ENCODE measurements at places on chromosomes 11 and 22. TPM values are rescaled to one million over a fixed set of nuclear protein-coding genes. Genes with fewer than 3 reads are reported as not detected.
A peak's percentile ranks its signal among the peaks of the same experiment; 100 is the strongest.

DNA sequence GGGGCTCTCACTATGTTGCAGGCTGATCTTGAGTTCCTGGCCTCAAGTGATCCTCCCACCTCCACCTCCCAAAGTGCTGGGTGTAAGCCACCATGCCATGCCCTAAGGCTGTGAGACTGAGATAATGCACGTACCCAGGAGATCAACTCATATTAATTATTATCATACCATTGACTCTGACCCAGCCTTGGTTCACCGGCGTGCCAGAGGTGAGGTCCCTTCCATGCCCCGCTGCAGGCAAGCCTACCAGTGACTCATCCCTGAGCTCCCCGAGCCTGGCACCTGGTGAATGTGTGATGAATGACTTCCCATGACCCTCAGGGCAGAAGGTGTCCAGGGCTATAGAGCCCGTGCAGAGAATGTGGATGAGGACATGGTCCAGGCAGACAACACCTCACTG lies 12.1 kb downstream of the GAL3ST1 start:
- no peak for DNase-seq

DNA sequence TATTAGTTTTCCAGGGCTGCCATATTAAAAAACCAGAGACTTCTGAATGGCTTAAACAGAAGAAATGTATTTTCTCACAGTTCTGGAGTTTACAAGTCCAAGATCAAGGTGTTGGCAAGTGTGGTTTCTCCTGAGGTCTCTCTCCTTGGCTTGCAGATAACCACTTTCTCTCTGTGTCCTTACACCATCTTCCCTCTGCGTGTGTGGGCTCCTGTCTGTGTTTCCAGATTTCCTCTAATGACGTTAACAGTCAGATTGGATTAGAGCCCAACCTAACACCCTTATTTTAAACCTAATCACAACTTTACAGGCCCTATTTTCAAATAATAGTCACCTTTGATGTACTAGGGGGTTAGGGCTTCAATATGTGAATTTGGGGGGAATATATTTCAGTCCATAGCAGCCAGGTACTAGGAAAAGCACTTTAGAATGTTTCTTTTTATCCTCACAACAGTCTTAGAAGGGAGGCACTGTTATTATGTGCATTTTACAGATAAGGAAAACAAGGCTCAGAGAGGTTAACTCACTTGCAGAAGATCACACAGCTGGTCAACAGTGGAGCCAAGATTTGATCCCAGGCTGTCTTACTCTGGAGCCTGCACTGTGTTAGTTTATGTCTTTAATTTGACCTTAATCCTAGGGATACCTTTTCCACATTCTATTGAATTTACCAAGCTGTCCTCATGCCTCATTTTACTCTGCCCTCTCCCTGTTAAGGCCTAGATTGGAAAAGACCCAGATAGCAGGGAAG lies 116.4 kb upstream of the CRYBB3 start:
- DNase-seq = no peak

DNA sequence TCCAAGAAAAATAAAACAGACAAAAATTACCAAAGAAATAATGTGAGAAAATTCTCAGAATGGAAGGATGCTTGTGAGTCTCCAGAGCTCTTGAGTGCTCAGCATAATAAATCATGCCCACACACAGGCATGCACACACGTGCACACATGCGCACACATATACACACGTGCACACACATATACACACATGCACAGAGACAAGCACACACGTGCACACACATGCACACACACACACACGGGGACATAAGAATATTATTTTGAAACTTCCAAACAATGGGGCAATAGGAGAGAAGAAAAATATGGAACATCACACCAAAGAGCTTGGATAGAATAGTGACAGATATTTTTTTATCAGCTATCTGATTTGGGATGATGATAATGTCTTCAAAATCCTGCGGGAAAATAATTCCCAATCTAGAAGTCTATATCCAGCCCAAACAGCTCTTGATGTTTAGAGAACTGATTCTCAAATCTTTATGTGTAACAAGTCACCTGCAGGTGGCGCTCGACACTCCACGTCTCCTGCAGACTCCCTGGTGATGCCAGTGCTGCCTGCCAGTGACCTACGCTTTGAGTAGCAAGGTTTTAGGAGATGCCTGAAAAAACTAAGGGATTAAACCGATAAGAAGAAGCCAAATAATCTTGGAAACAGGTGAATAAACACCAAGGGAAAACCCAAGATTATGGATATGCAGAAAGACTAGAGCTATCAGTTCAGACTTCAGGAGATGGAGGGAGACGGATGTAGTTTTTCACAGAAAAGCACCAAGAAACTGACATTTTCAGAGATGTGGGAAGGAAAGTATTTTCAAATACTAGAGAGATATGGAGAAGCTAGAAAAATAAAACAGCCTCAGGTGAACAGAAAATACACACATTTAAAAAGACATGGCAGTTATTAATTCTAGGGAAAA lies 743.6 kb downstream of the ETS1 start:
- peak; percentile 44 for DNase-seq

GRCh38 chr11:74699615-74700396 lies 31.4 kb downstream of the CHRDL2 start:
- DNase-seq = no peak

- no peak for DNase-seq
Observed at GRCh38 chr11:116384407-116384806, 388.4 kb downstream of the BUD13 start.

DNA sequence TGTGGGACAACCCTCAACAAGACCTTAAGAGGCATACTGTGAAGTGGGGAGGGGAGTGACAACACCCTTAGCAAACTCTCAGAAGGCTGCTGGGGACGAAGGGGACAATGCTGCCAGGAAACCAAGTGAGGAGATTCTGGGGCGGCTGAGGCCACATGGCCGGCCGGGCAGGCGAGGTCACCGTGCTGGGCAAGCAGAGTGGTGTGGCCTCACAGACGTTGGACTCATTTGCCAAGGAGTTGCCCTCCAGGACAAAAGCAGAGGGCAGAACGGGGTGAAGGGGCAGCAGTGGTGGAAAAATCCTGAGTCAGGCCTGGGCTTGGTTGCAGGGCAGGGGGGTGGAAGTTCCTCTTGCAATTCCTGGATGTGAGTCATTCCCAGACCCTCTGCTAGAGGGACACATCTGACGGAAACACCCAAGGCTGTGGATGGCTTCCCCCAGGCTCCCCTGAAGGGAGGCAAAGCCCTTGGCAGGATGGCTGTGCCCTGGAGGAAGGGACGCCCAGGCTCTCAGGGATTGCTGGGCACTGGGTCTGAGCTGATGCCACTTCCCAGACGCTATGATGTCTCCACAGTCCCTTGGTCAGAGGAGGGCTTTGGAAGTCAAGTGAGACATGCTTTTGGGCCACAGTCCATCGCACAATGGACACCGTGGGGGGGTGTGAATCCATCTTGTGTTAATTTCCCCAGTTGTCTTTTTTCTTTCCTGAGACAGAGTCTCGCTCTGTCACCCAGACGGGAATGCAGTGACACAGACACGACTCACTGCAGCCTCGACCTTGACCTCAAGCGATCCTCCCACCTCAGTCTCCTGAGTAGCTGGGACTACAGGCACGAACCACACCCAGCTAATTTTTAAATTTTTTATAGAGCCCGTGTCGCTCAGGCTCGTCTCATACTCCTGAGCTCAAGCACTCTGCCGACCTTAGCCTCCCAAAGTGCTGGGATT lies 16.2 kb upstream of the SHANK3 start:
- DNase-seq = no peak

- DNase-seq = no peak
Observed at GRCh38 chr11:48050304-48050703, 69.9 kb downstream of the PTPRJ start.

DNA sequence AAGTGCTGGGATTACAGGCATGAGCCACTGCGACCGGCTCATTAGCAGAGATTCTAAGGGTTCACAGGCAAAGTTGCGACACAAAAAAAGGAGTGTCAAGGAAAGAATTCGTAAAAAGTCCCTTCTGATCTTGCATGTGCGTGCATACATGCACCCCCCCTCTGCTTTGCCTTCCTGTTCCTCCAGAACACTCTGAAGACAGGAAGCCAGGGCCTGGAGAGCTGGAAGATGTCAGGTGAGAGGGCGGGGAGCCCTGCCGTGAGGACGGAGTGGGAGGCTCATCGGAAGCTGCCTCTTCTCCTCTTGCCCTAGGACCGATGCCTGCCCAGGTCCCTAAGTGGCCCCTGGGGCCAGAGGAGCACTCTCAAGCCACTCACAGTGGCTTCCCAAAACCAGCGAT lies 89.1 kb downstream of the LARGE1 start:
- no peak for DNase-seq

DNA sequence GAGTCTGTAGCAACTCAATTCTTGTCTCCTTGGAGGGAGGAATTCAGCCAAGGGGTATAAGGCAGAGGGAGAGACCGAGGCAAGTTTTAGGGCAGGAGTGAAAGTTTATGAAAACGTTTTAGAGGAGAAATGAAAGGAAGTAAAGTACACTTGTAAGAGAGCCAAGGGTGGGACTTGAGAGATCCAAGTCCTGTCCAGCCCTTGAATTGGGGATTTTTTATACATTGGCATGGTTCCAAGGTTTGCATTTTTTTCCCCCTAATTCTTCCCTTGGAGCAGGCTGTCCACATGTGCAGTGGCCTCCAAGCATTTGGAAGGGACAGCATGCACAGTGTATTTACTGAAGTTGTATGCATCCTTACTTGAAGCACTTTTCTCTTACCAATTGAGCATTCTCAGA lies 192.1 kb downstream of the LUZP2 start:
- no peak for DNase-seq

GRCh38 chr22:49008682-49009235 lies 818.9 kb downstream of the BRD1 start:
- DNase-seq = no peak

- no peak for DNase-seq
Observed at GRCh38 chr11:80916173-80916798, 1475.5 kb upstream of the TENM4 start.

- DNase-seq = no peak
Observed at GRCh38 chr11:46342239-46342638, 5.0 kb upstream of the DGKZ start.

- DNase-seq = no peak
Observed at GRCh38 chr11:19467904-19468303, 227.2 kb upstream of the E2F8 start.

GRCh38 chr11:96635655-96636054 lies 245.8 kb downstream of the JRKL start:
- DNase-seq = no peak

DNA sequence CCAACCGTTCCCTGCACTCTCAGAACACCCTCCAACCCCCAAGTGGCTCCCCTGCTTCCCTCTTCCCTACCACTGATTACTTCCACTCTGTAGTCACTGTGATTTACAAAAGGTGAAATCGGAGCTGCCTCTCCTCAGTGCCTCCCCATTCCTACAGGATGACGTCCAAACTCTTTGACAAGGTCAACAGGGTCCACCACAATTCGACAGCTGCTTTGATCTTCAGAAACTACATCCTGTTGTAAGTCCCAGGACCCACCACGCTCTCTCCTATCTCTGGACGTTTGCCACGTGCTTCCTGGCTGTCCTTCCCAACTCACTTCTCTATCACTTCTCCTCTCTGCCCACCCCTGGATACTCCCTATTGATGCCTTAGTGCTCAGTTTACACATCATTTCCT lies 85.0 kb upstream of the EIF3D start:
- no peak for DNase-seq

DNA sequence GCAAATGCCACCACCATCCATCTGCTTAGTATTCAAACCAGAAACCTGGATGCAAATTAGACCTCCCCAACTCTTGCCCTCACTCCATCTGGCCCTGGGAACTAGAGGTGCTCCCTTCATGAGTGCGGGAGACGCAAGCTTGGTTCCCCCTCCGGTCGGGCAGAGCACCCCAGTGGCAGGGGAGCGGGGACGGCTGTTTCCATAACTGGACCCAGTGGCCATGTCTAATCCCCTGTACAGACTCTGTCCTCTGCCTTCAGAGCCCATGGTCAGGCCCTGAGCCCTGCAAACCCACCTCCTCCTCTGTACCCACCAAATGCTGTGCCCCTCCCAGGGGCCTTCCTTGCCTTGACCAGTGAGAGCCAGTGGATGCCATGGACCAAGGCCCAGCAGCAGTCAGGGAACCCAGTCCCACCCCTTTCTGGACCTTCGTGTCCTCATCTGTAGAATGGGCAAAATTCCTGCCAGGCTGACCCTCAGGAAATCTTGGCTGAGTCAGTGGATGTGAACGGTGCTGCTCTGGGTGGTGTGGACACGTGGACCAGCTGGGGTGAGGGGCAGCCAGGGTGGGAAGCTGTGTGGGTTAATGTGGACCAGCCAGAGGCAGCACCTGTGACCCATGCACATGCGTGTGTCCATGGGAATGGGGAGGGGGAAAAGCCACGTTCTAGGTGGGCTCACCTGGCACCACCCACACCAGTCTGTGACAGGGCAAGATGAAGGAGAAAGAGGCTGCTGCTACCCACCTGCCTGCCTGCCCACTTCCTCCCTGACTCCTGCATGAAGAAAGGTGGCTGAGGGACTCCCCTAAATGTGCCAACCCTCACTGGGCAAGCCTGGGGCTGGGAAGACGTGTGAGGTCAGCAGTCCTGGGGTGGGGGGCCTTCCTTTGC lies 72.8 kb downstream of the LRRC32 start:
- no peak for DNase-seq

DNA sequence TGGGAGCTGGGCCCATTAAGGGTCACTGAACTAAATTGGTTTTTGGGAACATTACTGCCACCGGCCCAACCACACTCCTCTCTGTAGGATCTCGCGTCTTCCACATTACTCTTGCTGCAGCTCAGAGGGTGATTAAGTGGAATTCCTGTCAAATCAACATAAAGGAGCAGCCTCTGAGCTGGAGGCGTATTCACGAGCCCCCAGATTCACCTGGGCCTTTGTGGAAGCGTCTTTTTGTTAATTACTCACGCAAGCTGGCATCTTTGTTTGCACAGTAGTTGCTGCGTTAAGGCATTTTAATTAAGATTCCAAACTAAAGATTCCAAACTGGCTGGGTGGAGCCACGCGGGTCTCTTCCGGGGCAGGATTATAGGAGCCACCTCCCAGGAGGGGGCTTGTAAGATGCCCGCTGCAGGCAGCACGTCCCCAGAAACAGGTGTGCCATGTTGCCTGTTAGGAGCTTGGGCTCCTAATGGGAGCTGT lies 21.5 kb upstream of the RFPL3 start:
- DNase-seq = no peak

DNA sequence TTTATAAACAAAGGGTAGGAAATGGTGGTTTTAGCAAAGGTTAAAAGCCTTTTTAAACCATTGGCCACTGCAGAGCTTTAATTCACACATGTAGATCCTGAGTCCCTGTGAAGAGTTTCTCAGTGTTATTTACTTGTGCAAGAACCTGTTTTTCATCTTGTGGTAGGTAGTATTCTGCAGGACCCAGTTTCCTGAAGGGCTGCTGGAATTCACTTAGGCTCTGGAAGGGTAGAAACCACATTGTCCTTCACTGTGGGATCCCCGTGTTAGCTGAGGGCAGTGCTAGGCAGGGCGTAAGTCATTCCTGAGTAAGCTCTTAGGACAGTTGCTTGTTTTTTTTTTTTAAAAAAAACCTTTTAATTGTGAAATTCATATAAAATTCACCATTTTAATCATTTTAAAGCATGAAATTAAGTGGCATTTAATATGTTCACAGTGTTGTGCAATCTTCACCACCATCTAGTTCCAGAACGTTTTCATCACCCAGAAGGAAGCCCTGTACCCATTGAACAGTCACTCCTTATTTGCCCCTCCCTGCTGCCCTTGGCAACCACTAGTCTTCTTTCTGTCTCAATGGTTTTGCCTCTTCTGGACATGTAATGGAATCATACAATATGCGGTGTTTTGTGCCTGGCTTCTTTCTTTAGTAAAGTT lies 77.7 kb downstream of the C22orf31 start:
- DNase-seq = no peak

FAT3 gene
- total RNA-seq = 172 TPM

APOL6 gene
- total RNA-seq = 2.2 TPM

DGCR6 gene
- total RNA-seq = 12.3 TPM

OR5W2 gene
- not detected for total RNA-seq

MRGPRX4 gene
- not detected for total RNA-seq

PAX6 gene
- 16.4 TPM for total RNA-seq

OR56A1 gene
- total RNA-seq = under 0.01 TPM

POTEH gene
- total RNA-seq = not detected
